Activated CD4-positive, CD25-positive, alpha-beta regulatory T cell treated with anti-CD3 and anti-CD28 coated beads, Interleukin-2, amount 50 U/mL, for 72 hours (primary cell): ENCODE measurements at places on chromosomes 5 and 9.

DNA sequence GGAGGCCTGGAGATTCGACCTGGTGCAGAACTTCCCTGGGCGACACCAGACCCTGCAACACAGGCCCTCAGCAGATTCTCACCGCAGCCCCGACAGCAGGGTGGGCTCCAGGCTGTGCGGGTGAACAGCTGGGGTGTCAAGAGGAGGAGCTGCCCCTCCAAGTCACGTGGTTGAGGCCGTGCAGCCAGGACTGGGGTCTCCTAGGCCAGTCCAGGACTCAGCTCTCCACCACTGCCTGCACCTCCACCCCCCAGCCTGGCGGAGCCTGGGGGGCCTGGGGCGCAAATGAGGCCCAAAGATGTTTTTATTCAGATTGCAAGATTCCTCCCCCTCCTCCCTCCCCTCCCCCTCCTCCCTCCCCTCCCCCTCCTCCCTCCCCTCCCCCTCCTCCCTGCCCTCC is 9.2 kb upstream of the AGPAT2 start:
- DNase-seq, result no peak

- no peak for DNase-seq
Observed at GRCh38 chr5:147481376-147481775, 28.5 kb downstream of the DPYSL3 start.

DNA sequence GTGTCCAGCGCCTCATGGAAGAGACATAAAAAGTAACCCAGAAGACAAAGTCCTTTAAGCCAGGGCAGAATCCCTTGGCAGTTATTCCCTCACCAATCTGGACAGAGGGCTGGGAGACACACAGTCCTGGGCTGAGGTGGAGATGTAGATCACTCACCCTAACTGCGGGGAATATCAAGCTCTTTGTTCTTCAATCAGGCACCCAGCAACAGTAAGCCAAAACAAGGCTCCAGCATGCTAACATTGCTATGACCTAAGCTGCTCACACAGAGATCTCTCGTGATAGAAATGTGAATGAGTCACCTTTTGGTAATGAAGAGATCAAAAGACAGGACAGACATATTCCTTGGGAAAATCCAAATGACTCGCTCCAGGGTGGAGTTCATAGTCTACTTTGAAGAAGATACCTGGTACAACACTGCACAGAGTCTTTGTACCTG is 101.3 kb downstream of the FBN2 start:
- no peak for DNase-seq

DNA sequence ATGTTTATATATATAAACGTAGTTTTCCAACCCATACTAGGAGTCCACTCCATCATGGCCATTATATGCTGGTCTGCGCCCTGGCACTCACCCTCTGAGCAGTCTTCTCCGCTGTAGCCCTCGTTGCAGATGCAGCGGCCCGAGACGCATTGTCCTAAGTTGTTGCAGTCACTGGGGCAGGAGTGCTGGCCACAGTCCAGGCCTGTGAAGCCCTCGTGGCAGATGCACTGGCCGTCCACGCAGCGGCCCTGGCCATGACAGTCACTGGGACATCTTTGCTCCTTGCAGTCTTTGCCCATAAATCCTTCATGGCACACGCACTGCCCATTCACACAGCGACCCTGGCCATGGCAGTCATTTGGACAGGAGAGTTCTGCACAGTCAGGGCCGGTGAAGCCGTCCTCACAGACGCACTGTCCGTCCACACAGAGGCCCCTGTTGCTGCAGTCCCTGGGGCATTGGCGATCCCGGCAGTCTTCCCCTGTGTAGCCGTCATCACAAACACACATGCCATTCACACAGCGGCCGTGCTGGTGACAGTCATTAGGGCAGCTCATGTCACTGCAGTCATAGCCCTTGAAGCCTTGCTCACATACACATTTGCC is 32.1 kb downstream of the TNC start:
- DNase-seq, result no peak

DNA sequence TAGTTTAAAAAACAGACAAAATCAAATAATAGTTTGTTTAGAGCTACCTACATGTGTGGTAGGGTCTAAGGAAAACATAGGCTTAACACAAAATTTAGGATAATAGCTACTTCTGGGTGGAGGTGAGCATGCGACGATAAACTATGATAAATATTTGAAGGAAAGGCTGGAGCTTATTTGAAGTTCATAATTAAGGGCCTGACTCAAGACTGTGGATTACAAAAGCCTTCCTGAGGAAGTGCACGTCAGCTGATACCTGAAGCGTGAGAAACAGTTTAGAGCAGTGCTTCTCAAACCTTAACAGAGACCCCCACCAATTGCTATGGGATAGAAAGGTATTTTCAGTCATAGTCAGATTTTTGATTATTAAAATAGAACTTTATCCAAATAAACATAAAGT is 20.4 kb upstream of the UBLCP1 start:
- no peak for DNase-seq

DNA sequence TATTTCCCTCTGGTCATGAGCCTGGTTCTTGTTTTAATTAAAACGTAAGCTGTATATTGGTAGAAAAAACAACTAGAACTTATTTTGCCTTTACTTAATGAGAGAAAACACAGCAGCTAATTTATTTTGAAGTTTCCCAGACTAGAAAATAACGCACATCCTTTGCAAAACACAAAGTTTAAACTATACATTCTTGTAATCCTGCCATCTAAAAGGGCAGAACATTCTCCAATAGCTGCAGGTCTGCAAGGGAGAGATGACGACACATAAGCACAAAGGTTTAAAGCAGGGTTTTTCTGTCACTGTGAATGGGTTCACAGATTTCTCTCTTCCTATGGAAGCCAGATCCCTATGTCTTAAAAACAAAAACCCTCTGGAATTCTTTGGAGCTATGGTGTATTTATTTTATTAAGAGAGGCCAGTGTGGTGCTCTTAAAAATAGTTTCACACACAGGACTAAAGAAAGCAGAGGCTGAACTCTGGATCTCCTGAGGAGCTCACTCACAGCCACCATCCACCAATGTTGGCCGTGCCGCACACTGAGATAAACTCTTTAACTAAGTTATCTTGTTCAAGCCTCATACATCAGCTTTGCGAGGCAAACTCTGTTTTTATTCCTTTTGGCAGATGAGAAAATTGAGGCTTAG is 82.4 kb downstream of the SNCAIP start:
- no peak for DNase-seq

GRCh38 chr9:37236822-37237221 is 116.4 kb downstream of the ZCCHC7 start:
- no peak for DNase-seq

DNA sequence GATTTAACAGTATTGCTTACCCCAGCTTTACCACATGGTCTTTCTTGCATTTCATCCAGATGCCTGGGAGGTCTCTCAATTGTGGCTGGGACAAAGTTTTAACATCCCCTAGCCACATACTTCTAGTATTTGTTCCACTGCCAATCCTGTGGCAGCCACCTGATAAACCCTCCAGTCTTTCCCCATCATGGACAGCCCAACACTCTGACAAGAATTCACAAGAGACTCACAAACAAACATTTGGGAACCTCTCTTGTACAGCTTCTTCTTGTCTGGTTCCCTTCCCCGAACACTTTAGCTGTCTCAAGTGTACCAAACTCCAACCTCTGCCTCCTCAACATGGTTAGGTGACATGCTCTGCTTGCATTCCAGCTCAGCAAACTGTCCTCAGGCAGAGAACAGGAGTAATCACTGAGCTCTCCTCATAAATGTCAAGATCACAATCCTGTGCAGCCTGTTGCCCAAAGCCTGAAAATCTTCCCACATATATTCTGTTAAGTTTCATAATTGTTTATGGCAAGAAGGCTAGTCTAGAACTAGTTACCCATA is 59.7 kb downstream of the STRBP start:
- DNase-seq, result no peak

GRCh38 chr5:78747705-78748359 is 99.3 kb upstream of the LHFPL2 start:
- DNase-seq, result no peak

DNA sequence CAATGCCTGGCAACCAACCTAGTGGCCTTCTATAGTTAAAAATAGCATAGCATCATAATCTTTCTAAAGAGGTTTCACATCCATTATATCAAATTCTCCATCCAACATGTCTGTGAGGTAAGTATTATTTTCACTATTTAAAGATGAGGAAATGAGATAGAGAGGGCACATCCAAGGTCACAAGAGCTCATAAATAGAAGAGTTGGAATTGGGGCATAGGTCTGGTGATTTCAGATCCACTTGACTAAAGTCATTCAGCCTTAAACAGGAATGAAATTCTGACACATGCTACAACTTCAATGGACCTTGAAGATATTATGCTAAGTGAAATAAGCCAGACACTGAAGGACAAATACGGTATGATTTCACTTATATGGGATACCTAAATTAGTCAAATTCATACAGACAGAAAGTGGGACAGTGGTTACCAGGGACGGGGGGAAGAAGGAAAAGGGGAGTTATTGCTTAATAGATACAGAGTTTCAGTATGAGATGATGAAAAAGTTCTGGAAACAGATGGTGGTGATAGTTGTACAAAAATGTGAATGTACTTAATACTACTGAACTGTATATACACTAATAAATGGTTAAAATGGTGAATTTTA is 259.6 kb upstream of the NR4A3 start:
- no peak for DNase-seq

- DNase-seq, result no peak
Observed at GRCh38 chr9:16616686-16617085, 253.8 kb downstream of the BNC2 start.

GRCh38 chr5:171957591-171958251 is 48.7 kb downstream of the FBXW11 start:
- peak; percentile 52 for DNase-seq

- DNase-seq, result no peak
Observed at GRCh38 chr5:86824637-86825036, 206.9 kb downstream of the COX7C start.

- no peak for DNase-seq
Observed at GRCh38 chr5:109482748-109483147, 73.0 kb upstream of the PJA2 start.

GRCh38 chr9:133417541-133418461 is at the start of gene REXO4:
Gene REXO4, minus strand, starts transcription at chr9:133418010. Its CDS starts 166 bp downstream, at chr9:133417844.
- DNase-seq, result peak; percentile 82

DNA sequence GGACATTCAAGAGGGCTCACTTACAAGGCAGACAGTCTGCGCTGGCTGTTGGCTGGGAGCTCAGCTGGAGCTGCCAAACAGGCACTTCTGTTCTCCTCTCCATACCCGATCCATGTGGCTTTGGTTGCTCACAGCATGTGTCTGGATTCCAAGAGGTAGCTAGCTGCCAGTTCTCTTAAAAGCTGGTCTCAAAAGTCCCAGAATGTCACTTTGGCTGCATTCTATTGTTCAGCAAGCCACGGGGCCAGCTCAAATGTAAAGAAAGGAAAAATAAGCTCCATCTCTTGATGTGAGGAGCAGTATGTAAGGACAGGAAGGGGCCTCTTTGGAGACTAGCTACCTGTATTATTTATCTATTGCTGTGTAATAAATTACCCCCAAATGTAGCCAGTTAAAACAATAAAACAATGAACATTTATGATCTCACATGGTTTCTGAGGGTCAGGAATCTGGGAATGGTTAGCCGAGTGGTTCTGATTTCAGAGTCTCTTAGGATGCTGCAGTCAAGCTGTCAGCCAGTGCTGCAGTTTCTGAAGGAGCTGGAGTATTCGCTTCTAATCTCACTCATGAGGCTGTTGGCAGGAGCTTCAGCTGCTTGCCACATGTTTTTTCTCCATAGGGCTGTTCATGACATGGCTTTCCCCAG is 112.7 kb upstream of the CLINT1 start:
- DNase-seq, result no peak

GRCh38 chr9:77830618-77831285 is 182.6 kb upstream of the GNA14 start:
- no peak for DNase-seq

DNA sequence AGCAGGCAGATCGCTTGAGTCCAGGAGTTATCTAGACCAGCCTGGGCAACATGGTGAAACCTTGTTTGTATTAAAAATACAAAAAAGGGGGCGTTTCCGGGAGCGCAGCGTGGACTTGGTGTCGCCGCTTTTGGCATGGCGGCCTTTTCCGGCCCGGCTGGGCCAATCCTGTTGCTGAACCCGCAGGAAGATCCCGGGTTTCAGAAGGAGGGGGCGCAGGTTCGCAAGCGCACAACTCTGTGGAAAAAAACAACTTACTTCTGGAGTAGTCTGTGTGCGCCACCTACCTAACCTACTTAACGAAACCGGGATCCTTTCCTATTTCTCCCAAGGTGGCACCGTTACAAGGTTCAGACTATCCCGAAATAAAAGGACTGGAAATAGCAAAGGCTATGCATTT is 198.6 kb downstream of the MSX2 start:
- DNase-seq, result no peak

GRCh38 chr9:84411683-84412267 is 71.2 kb upstream of the SLC28A3 start:
- DNase-seq, result no peak

GRCh38 chr5:159010661-159011442 is 88.9 kb downstream of the EBF1 start:
- DNase-seq, result no peak

DNA sequence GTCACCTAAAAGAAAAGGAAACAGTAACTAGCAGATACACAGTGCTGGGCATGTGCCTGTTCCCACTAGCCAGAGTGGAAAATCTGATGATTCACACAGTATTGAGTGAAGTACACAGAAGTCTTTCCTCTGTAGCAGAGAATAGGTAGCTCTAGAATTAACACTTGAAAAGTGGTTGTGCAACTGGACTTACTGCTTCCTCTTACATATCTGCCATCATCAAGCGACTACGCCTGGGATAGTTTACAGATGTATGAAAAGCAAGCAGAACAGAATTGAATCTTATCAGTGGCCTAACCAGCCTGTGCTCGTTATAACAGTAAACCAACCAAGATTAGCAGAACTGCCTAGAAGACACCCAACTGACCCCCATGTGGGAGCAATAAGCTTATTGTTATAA is 130.6 kb downstream of the DTWD2 start:
- DNase-seq, result no peak

DNA sequence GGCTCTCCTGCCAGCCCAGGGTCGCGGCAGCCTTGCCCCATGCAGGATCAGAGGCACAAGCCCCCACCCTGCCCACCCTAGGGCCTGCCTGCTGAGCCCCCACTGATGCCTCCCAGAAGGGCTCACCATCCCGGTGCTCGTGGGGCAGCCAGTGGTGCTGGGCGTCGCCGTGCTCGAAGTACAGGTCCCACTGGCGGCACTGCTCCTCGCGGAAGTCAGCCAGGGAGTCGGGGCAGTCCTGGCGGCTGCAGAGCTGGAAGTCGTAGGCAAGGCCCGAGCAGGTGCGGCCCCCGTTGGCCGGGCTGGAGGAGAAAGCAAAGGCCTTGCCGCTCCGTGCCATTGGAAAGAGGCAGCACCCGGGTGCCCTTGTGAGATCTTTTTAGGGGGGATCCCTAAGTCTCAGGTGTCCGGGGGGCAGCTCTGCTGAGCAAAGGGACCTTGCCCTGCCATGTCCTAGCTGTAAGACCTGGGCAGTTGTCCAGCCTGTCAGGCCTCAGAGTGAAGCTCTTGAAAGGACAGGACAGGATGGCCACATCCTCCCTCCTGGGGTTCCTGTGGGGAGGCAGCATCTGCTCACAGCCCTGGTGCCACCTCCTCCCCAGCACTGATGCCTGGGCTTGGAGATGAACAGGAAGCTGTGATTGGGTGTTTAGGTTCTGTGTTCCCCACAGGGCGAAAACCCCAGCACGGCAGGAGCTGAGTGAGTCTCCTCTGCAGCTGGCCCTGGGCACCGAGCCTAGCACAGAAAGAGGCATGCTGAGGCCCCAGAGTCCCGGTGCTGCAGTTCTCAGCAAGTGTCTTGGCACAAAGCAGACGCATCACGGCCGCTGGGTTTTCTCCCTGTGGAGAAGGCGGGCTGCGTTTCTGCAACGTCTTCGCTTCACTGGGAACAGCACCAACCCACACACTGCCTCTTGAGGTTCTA is 77.7 kb downstream of the ZNF354C start:
- no peak for DNase-seq
